ENCODE measurements at places on chromosomes 4 and X.

DNA sequence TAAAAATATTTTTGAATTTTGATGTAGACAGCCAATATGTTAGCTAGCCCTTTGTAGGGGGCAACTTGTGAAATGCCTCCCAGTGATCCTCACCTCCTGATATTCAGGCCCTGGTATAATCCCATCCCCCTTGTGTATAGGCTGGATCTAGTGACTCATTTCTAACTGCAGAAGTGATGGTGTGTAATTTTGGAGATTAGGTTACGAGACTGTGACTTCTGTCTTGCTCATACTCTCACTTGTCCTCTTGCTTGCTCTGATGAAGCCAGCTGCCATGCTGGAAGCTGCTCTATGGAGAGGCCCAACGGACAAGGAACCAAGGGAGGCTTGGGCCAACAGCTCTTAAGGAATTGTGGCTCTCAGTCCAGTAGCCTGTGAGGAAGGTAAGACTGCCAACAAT, 61.7 kb downstream of the GPR82 start:
- no peak for DNase-seq

GRCh38 chr4:14184265-14184664, 556.7 kb upstream of the BOD1L1 start:
- DNase-seq, result no peak

GRCh38 chrX:3529466-3530010, 183.1 kb upstream of the MXRA5 start:
- no peak for DNase-seq

DNA sequence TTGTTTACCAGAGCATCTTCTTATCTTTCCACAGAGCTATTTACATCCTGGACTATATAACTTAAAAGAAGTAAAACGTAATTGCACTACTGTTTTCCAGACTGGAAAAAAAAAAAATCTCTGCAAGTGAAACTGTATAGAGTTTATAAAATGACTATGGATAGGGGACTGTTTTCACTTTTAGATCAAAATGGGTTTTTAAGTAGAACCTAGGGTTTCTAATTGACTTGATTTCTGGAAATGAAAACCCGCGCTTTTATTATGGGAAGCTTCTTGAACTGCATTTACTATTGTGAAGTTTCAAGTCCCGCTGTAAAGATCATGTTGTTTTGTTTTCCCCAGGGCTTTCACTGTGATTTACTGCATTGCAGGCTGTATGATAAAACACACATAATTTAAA, 162.7 kb downstream of the STIM2 start:
- DNase-seq, result no peak

GRCh38 chrX:20418379-20419150, 151.9 kb upstream of the RPS6KA3 start:
- DNase-seq, result no peak

DNA sequence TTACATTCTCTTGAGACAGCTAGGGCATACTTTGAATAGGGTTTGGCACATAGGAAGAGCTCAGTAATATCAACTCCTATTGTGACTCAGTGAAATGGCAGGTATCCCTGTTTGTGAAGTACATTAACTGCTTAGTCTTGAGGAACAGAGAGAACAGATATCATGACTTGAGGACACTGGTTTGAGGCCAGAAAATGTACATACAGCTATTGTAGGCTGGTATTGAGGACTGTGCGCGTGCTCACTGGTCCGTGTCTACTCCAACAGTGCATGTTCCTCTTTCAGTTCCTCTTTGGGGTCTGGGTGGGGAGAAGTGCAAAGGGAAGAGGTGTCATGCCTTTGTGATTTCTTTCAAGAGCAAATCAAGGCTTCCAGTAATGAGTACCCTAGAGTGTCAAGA, 34.6 kb upstream of the TBC1D9 start:
- DNase-seq, result no peak

- no peak for DNase-seq
These were observed 932 bp downstream of the GRIA2 start for GRCh38 chr4:157221426-157221894.

DNA sequence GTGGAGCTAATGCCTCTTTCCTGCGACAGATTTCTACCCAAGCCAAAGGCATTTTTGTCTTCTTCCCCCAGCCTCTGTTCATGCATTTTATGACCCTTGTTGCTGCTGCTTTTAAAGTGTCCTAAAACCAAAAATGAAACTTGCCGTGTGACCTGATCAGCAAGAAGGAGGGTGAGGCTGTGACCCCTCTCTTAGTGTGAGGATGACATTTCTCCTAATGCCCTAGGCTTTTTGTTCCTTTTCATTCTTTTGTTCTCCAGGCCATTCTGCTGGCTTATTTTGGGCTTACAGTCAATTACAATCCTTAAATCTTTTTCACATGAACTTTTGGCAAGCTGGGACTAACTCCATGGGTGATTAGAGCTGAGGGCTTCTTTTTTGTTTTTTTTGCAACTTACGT, 34.4 kb downstream of the PTTG2 start:
- DNase-seq, result no peak

GRCh38 chr4:42671431-42672194, 14.7 kb upstream of the ATP8A1 start:
- no peak for DNase-seq

- DNase-seq, result no peak
These were observed 5.6 kb downstream of the MAOA start for GRCh38 chrX:43661521-43662240.

- DNase-seq, result no peak
These were observed 85.7 kb downstream of the DIAPH2 start for GRCh38 chrX:96770315-96770714.

DNA sequence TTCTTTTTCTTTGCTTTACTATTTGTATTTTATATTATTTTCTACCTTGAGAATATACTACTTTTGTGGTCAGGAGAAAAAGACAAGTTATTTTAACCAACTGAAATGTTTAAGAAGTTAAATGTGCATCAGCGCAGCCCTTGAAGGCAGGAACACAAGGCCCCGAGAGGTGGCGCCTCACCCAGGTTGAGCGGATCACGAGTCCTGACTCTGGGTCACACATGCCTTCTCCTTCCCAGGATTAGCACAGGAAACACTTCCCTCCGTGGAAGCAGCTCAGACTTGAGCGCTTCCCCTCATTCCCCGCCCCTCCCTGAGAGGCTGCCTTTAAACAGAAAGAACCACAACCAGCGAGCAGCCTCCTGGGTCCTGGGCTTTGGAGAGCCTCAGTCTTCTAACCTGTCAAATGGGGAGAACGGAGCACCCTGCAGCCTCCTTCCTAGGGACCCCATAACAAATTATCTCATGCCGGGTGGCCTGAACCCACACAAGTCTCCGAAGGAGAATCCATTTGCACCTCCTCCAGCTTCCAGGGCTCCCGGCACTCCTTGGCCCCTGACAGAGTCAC, 217.6 kb downstream of the AFAP1 start:
- no peak for DNase-seq

DNA sequence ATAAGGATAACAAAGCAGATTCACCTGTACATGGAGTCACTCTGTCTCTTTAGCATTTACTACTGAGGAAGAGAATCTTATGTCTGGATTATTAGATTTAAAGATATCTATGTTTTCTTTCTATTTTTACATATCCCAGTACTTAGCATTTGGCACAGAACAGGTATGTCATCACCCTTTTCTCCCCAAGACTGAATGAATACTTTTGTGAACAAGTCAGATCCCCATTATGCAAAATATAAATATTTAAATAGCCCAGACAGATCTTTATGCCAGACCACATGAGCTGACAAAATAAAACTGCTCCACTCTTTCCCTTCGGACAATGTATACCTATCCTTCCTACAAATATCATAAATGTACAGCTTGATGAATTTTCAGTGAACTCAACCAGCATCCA, 94.5 kb downstream of the CASK start:
- no peak for DNase-seq

- no peak for DNase-seq
These were observed 59.5 kb downstream of the PGRMC2 start for GRCh38 chr4:128227991-128228571.

- no peak for DNase-seq
These were observed 289.0 kb upstream of the ADGRL3 start for GRCh38 chr4:60911127-60911526.

DNA sequence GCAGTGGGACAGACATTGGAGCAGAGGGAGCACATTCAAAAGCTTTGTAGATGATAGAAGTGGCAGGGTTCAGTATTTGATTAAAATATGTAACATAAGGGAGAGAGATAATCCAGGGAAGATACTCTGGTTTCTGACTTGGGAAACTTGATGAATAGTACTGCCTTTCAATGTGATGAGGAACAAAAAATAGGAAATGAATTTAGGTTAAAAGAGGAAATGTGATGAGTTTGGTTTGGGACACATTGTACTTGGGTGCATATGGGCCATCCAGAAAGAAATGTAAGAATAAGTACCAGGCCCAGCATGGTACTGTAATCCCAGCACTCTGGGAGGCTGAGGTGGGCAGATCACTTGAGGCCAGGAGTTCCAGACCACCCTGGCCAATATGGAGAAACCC, 20.9 kb upstream of the NDNF start:
- no peak for DNase-seq

DNA sequence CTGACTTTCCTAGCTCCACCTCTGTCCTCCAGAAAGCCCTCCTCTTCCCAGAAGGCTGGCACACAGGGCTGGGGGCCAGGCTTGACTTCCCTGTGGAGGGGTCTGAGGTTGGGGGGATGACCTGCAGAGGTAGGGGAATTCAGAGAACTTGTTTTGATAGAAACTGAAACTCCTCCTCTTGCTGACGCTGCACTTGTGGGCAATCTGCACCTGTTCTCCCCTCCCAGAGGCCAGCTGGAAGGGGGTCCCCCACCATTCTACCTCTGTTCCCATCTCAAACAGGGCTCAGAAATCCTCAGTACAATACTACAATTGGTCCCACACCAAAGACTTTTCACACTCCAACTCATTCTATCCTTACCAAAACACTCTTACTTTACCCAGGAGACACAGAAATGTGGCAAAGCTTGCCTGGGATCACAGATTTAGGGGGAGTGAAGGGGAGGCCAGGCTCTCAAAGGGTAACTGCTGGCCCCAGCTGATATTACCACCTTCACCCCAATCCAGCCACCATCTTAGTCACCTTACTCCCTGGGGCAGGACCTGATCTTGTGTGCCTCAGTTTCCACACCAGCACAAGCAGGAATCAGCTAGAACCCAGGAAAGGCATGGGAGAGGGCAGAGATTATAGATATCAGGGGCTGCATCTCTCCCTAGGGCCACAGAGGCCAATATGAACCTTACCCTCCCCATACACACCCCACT, 18.5 kb downstream of the OTUD5 start:
- no peak for DNase-seq

All from NCI-H2081 treated with DMSO at 0.1 percent for 48 hours (cell line).